ENCODE measurements at places on chromosomes 16 and 17.

- no peak for DNase-seq
Observed at GRCh38 chr17:77593081-77593480, 365.4 kb upstream of the TNRC6C start.

DNA sequence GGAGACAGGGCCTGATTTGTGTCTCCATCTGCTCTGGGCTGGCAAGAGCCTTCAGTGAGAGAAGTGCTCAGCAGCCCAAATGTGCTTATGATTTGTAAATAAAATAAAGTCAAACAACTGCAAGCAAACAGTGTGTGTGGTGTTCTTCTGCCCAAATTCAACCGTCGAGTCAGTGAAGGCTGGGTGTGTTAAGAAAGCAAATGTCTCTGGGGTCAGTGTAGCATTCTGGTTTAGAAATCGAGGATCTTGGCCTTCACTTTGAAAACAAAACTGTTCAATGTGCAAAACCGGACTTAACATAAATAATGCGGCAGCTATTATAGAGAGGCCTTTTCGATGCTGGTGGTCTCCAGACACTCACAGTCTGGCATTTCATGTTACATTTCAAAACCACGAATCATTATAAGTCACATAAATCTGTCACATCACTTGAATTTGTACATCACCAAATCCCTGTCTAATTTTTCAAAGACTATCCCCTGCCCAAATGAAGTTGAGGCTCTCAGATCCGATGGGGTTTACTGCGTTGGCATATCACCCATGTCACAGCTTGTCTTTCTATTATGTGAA lies 158.6 kb upstream of the MYOCD start:
- no peak for DNase-seq

DNA sequence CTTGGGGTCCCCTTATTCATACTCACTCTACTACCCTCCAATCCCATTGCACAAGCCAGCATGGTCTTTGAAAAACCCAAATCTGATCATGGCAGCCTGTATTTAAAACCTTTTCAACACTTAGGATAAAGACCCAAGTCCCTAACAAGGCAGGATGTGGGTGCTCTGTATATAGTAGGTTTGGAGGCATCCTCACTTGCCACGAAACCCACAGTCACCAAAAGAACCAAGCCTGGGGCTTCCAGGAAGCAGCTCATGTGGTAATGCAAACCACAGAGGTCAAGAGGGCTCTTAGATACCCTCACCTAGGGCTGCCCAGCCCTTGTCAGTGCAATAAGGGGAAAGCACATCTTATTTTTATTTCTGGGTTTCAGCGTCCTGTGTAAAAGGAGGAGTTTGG lies 218.6 kb upstream of the ASIC2 start:
- no peak for DNase-seq

GRCh38 chr17:29113334-29113733 lies 66.9 kb downstream of the MYO18A start:
- no peak for DNase-seq
